ENCODE measurements at places on chromosomes 1 and 21. TPM values are rescaled to one million over a fixed set of nuclear protein-coding genes. Genes with fewer than 3 reads are reported as not detected.

The POGZ gene
- 60.6 TPM for total RNA-seq

The CCDC181 gene
- total RNA-seq = 1.5 TPM

GRCh38 chr1:1281533-1282321 lies 1.5 kb downstream of the SCNN1D start:
- H3K36me3 ChIP-seq = no peaks in the 10 kb centered on the region
- H3K27ac ChIP-seq = peak overlapping the region; percentile 61
- H3K4me1 ChIP-seq = peaks cover 5% of the 10 kb centered on the region
- no peak overlapping the region for H3K4me3 ChIP-seq

GRCh38 chr1:55572878-55573734 lies 357.9 kb upstream of the USP24 start:
- DNase-seq = no peak
- peaks cover 7% of the 10 kb centered on the region for H3K4me1 ChIP-seq
- peak overlapping the region; percentile 91 for H3K27ac ChIP-seq
- no peak overlapping the region for H3K4me3 ChIP-seq

DNA sequence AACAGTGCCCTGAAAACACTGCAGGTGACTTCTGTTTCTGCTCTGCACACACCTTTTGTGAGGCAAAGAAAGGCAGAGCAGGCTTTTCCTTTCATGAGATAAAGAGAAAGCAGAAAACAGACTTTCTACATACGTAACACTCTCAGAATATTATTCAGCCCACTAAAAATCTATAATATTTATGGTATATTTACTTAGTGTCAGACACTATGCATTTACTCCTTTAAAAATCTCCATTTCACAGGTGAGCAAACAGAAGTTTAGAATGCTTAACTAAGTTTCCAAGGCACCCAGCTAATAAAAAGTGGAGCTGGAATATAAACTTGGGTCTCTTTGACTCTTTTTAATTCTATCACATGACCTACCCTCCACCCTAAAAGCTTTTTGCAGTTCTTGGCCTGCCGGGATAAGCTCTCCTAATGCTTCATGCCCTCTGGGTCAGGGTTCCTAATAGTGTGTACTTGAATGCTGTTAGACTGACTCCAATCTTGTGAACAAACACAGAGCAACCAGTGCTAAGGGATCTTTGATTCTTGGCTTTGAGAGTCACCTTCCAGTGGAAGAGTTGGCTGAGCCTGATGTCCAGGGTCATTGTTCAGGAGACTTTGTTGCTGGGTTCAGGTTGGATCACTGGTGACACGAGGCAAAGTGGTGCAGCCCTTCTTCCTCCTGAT lies 27.2 kb downstream of the PROK1 start:
- no peaks in the 10 kb centered on the region for H3K36me3 ChIP-seq
- no peak for DNase-seq
- H3K27me3 ChIP-seq = no peaks in the 10 kb centered on the region
- no peak overlapping the region for H3K4me3 ChIP-seq
- H3K27ac ChIP-seq = no peak overlapping the region

- no peaks in the 10 kb centered on the region for H3K27me3 ChIP-seq
- peaks cover 25% of the 10 kb centered on the region for H3K36me3 ChIP-seq
- H3K4me1 ChIP-seq = no peaks in the 10 kb centered on the region
- DNase-seq = no peak
Observed at GRCh38 chr1:182890927-182891610, 51.9 kb downstream of the DHX9 start.

The KCNE2 gene
- total RNA-seq = not detected

- H3K4me3 ChIP-seq = no peak overlapping the region
- H3K36me3 ChIP-seq = no peaks in the 10 kb centered on the region
- H3K27me3 ChIP-seq = no peaks in the 10 kb centered on the region
- H3K4me1 ChIP-seq = no peaks in the 10 kb centered on the region
Observed at GRCh38 chr1:18684303-18684702, 53.7 kb downstream of the PAX7 start.

DNA sequence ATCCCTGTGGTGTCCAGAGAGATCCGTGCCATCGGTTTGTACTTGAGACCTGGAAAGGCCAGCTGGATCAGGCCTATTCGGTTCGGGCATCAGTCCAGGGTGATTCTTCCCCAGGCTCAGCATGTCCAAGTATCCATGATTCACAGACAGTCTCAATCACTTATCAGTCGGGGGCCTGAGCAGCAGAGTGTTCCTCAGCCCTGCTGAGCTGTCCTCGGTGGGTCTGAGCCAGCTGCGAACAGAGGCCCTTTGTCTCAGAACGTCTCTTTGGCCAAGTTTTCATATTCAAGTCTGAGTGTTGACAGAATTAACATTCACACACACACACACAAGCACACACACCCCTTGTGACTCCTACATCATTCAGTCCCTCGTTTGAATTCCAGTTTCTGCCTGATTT lies 33.4 kb upstream of the OSBPL9 start:
- H3K4me3 ChIP-seq = no peak overlapping the region
- H3K4me1 ChIP-seq = no peaks in the 10 kb centered on the region
- no peak overlapping the region for H3K27ac ChIP-seq

DNA sequence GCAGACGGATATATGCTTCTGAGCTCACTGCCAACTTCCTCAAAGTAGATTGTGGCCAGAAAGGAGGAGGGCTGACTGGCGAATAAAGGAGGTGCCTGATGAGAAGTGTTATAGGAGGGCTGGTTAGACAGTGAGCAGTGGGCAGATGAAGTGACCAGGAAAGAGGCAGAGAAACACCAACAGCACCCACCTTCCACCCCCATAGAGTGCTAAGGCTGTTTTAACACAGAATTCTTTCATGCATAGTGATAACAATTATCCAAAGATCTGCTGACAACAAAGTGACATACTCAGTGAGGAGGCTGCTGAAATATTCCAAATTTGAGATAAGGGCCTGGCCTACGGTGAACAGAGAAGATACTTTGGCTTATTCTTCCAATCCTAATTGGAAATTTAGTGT lies 21.2 kb upstream of the MTR start:
- no peak overlapping the region for H3K27ac ChIP-seq
- no peaks in the 10 kb centered on the region for H3K27me3 ChIP-seq
- DNase-seq = no peak
- no peaks in the 10 kb centered on the region for H3K36me3 ChIP-seq

The RGSL1 gene
- not detected for total RNA-seq

- H3K27ac ChIP-seq = no peak overlapping the region
- peaks cover 8% of the 10 kb centered on the region for H3K4me1 ChIP-seq
- H3K36me3 ChIP-seq = no peaks in the 10 kb centered on the region
- H3K4me3 ChIP-seq = no peak overlapping the region
- DNase-seq = no peak
Observed at GRCh38 chr1:70314706-70315304, 39.7 kb downstream of the ANKRD13C start.

- no peaks in the 10 kb centered on the region for H3K36me3 ChIP-seq
- H3K27ac ChIP-seq = no peak overlapping the region
- no peaks in the 10 kb centered on the region for H3K27me3 ChIP-seq
- H3K4me3 ChIP-seq = no peak overlapping the region
Observed at GRCh38 chr1:114323959-114324661, 170.4 kb upstream of the SYT6 start.

- H3K36me3 ChIP-seq = no peaks in the 10 kb centered on the region
- no peak for DNase-seq
- no peak overlapping the region for H3K27ac ChIP-seq
- no peaks in the 10 kb centered on the region for H3K4me1 ChIP-seq
- no peak overlapping the region for H3K4me3 ChIP-seq
Observed at GRCh38 chr1:18803851-18804250, 55.6 kb downstream of the TAS1R2 start.

GRCh38 chr1:164613176-164613575 lies 54.2 kb downstream of the PBX1 start:
- H3K4me1 ChIP-seq = peaks cover 100% of the 10 kb centered on the region
- H3K27me3 ChIP-seq = no peaks in the 10 kb centered on the region
- no peak overlapping the region for H3K4me3 ChIP-seq
- no peak for DNase-seq
- peak overlapping the region; percentile 51 for H3K27ac ChIP-seq

DNA sequence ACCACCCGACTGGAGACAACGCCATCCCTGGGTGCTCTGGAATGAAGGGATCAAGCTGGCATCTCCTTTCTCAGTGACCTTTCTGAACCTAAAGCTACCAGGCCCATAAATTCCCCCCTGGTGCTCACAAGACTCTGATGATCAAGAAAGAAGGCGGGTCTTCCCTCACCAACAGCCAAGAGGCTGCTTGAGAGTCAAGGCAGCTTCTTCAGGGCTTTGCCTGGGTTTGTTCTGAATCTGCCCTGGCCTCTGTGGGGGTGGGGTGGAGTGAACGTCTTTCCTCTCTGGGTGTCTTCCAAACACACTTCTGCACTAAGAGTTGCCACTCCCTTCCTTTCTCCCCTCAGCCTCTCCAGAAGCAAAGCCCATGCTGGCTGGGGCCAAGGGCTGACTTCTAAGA lies 36.1 kb downstream of the CD247 start:
- H3K27ac ChIP-seq = no peak overlapping the region
- H3K36me3 ChIP-seq = no peaks in the 10 kb centered on the region
- H3K27me3 ChIP-seq = no peaks in the 10 kb centered on the region
- H3K4me1 ChIP-seq = no peaks in the 10 kb centered on the region

GRCh38 chr1:201091256-201091655 lies 21.0 kb downstream of the CACNA1S start:
- no peak overlapping the region for H3K27ac ChIP-seq
- no peaks in the 10 kb centered on the region for H3K27me3 ChIP-seq
- H3K4me1 ChIP-seq = no peaks in the 10 kb centered on the region
- no peaks in the 10 kb centered on the region for H3K36me3 ChIP-seq
- H3K4me3 ChIP-seq = no peak overlapping the region
- DNase-seq = no peak

The WLS gene
- 68.0 TPM for total RNA-seq

GRCh38 chr1:157878059-157878458 lies 36.5 kb upstream of the CD5L start:
- no peak overlapping the region for H3K27ac ChIP-seq
- no peaks in the 10 kb centered on the region for H3K36me3 ChIP-seq
- no peaks in the 10 kb centered on the region for H3K27me3 ChIP-seq
- no peaks in the 10 kb centered on the region for H3K4me1 ChIP-seq
- no peak overlapping the region for H3K4me3 ChIP-seq

GRCh38 chr1:179369751-179370341 lies 4.1 kb downstream of the AXDND1 start:
- no peak for DNase-seq
- no peak overlapping the region for H3K4me3 ChIP-seq
- no peak overlapping the region for H3K27ac ChIP-seq
- H3K36me3 ChIP-seq = no peaks in the 10 kb centered on the region

- H3K36me3 ChIP-seq = peaks cover 27% of the 10 kb centered on the region
- H3K4me1 ChIP-seq = no peaks in the 10 kb centered on the region
- DNase-seq = no peak
- no peaks in the 10 kb centered on the region for H3K27me3 ChIP-seq
- H3K4me3 ChIP-seq = no peak overlapping the region
Observed at GRCh38 chr1:37892151-37893047, 33.0 kb upstream of the MTF1 start.

DNA sequence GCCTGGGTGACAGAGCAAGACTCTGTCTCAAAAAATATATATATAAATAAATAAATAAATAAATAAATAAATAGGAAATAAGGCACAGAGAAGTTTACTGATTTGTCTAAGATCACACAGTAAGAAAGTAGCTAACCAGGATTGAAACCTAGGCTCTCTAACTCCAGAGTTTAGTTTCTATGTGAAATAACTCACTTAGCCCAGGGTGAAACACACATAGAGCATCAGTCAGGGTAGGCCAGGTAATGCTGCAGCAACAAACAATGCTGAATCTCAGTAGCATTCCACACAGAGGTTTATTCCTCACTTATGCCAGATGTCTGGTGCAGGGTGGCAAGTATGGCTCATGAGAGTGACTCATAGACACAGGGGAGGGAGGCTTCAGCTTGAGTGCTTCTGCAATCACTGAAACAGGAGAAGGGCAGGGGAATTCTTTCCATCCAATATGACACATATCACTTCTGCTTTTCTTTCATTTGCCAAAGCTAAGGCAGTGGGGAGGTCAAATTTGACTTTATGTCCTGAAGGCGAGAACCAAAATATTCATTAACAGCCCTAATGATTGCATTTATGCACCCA lies 37.1 kb upstream of the KANK4 start:
- no peaks in the 10 kb centered on the region for H3K4me1 ChIP-seq
- H3K27me3 ChIP-seq = no peaks in the 10 kb centered on the region
- no peak overlapping the region for H3K27ac ChIP-seq
- H3K36me3 ChIP-seq = no peaks in the 10 kb centered on the region

The TRAPPC3 gene
- total RNA-seq = 52.1 TPM

- no peak for DNase-seq
- H3K27ac ChIP-seq = no peak overlapping the region
- H3K4me3 ChIP-seq = no peak overlapping the region
- no peaks in the 10 kb centered on the region for H3K27me3 ChIP-seq
Observed at GRCh38 chr21:39657091-39657689, 44.5 kb downstream of the B3GALT5 start.

The DISP3 gene
- total RNA-seq = not detected

GRCh38 chr1:62590255-62590969 lies 6.9 kb upstream of the ANGPTL3 start:
- H3K36me3 ChIP-seq = no peaks in the 10 kb centered on the region
- no peaks in the 10 kb centered on the region for H3K4me1 ChIP-seq
- H3K4me3 ChIP-seq = no peak overlapping the region
- no peaks in the 10 kb centered on the region for H3K27me3 ChIP-seq
- no peak overlapping the region for H3K27ac ChIP-seq

The MYOC gene
- 19.4 TPM for total RNA-seq

- no peak for DNase-seq
- no peaks in the 10 kb centered on the region for H3K27me3 ChIP-seq
- H3K36me3 ChIP-seq = no peaks in the 10 kb centered on the region
- H3K4me1 ChIP-seq = peaks cover 46% of the 10 kb centered on the region
- no peak overlapping the region for H3K4me3 ChIP-seq
- H3K27ac ChIP-seq = no peak overlapping the region
Observed at GRCh38 chr21:43867948-43868347, 2.9 kb downstream of the AGPAT3 start.

The OR2L2 gene
- total RNA-seq = 0.25 TPM

The MANEAL gene
- 3.2 TPM for total RNA-seq

Measured in vagina (tissue), 2 donors.